Gastroesophageal sphincter (tissue), 4 donors: ENCODE measurements at places on chromosomes 3 and 15. TPM values are rescaled to one million over a fixed set of nuclear protein-coding genes. Genes with fewer than 3 reads are reported as not detected.

- H3K27me3 ChIP-seq: no peaks in the 10 kb centered on the region
- no peak overlapping the region for H3K27ac ChIP-seq
- H3K4me3 ChIP-seq: no peak overlapping the region
- no peak for ATAC-seq
- no peaks in the 10 kb centered on the region for H3K4me1 ChIP-seq
These were observed 142.0 kb upstream of the AGBL1 start for GRCh38 chr15:85937661-85938060.

DNA sequence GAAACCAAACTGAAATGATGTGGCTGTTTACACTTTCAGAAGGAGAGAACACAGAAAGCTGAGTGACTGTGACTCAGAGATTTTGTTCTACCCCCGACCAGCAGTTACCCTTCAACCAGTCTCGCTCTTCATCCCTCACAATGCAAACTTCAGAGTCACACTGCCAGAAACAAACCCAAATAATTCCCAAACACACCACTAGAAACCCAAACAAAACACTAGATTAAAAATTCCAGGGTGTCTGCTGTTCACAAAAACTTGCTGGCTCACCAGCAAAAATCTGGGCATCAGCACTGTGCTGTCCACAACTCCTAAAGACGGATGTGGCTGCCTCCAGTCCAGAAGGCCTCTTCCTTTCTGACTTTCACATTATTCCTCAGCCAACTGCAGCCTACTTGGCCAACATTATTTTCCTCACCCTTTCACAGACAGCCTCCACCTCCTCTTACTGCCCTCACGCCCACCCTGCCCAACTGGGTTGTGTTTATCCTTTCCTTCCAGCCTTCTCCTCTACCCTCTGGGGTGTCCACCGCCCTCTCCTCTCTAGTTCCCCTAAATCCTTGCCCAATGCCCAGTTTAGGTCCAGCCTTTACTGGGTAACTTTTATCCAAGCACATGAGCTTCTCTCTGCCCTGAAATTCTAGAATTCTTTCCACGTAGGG lies 71.4 kb downstream of the MECOM start:
- H3K36me3 ChIP-seq: no peaks in the 10 kb centered on the region
- no peaks in the 10 kb centered on the region for H3K27me3 ChIP-seq
- peak; percentile 28 for ATAC-seq
- H3K4me3 ChIP-seq: no peak overlapping the region
- no peaks in the 10 kb centered on the region for H3K4me1 ChIP-seq
- no peak overlapping the region for H3K27ac ChIP-seq

- no peaks in the 10 kb centered on the region for H3K4me1 ChIP-seq
- H3K27ac ChIP-seq: peak overlapping the region; percentile 68
- H3K36me3 ChIP-seq: no peaks in the 10 kb centered on the region
- peak; percentile 75 for ATAC-seq
- H3K27me3 ChIP-seq: no peaks in the 10 kb centered on the region
- H3K4me3 ChIP-seq: no peak overlapping the region
These were observed 105.9 kb upstream of the HERC1 start for GRCh38 chr15:63939531-63940130.

DNA sequence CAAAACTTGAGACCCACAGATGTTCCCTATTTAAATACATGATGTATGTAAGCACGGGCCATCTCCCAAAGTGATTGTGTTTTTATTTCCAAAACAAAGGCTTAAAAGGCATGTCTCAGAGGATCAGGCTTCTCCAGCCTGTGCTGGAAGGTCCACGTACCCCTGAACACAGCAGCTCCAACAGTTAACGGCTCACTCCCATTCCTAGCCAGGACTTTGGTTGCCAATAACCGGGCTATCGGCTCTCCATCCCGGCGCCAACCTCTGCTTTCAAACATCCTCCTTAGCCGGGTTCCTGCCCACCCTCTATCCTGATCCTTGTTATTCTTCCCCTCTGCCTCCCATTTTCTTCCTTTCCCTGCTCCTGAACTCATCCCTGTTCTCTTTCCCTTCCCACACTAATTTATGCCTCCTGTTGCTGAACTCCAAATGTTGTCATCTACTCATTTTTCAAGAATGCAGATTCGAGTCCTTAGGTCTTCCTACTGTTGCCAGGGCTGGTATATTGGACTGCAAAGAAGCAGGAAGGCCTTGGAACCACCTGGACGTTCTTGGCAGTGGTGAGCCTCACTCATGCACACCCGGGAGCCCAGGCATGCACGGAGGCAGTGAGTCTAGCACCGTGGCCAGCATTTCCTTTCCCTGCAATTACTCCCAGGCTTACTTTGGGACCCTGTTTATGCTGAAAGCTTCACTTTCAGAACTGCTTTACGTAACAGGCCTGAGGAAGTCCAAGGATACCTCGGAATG lies 128.4 kb upstream of the RAD18 start:
- H3K27ac ChIP-seq: no peak overlapping the region
- H3K4me1 ChIP-seq: no peaks in the 10 kb centered on the region
- no peaks in the 10 kb centered on the region for H3K27me3 ChIP-seq
- no peak overlapping the region for H3K4me3 ChIP-seq
- ATAC-seq: no peak

DNA sequence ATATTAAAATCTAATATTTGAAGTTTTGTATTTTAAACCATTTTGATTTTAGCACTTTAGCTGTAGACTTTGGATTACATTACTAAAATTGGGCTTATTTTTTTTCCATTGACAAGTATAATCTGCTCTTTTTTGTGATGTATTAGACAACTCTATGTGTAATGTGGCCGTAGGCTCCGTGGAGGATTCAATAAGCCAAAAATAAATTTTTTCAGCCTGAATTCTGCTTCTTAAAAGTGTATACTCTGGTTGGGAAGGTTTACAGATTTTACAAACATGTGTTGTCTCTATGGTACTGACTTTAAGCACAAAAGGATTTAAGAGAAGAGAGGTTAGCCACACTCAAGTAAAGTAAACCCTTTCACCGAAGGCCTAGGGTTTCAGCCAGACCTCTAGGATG lies 110.8 kb downstream of the PLCL2 start:
- H3K36me3 ChIP-seq: no peaks in the 10 kb centered on the region
- no peak overlapping the region for H3K27ac ChIP-seq
- H3K27me3 ChIP-seq: no peaks in the 10 kb centered on the region
- H3K4me1 ChIP-seq: no peaks in the 10 kb centered on the region
- no peak overlapping the region for H3K4me3 ChIP-seq

GRCh38 chr3:187763850-187764648 lies 18.8 kb upstream of the BCL6 start:
- H3K4me1 ChIP-seq: peaks cover 16% of the 10 kb centered on the region
- no peak overlapping the region for H3K27ac ChIP-seq
- H3K27me3 ChIP-seq: no peaks in the 10 kb centered on the region
- H3K4me3 ChIP-seq: no peak overlapping the region
- no peaks in the 10 kb centered on the region for H3K36me3 ChIP-seq
- no peak for ATAC-seq

- no peaks in the 10 kb centered on the region for H3K27me3 ChIP-seq
- no peaks in the 10 kb centered on the region for H3K36me3 ChIP-seq
These were observed 42.9 kb downstream of the IDH2 start for GRCh38 chr15:90059208-90059985.

GRCh38 chr3:30639937-30640336 lies 33.5 kb downstream of the TGFBR2 start:
- H3K27ac ChIP-seq: no peak overlapping the region
- H3K4me1 ChIP-seq: peaks cover 97% of the 10 kb centered on the region
- H3K4me3 ChIP-seq: no peak overlapping the region
- no peaks in the 10 kb centered on the region for H3K27me3 ChIP-seq

DNA sequence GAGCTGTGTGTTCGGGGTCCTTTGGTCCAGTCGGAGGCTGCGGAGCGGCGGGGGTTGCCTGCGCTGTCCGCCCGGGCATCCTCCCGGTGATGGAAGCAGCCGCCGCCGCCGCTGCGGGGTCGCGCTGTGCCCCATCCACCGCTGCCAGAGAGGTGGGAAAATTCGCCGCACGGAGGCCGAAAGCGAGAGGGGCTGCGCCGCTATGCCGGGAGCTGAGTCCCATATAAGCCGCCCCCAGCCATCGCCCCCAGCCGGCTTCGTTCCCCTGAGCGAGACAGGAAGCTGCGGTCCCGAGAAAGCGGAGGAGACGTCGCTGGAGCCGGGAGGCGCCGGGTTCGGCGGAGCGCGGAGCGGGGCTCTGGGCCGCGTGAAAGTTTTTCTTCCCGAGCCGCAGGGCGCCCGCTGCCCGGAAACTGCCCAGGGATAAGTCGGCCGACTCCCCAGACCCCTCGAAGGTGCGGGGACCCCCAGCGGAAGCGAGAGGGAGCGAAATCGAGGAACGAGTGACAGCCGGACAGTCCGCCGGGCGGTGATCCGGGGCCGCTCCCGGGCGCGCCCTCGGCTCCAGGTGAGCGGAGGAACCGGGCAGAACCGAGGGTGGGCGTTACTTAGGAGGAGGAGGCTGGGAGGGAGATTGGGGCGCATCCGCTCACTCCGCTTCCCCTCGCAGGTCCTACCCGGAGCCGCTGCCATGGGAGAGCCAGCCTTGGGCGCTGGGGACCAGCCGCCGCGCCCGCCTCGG lies 574 bp downstream of the CHST2 start:
- no peaks in the 10 kb centered on the region for H3K36me3 ChIP-seq
- peak overlapping the region; percentile 85 for H3K27ac ChIP-seq
- peak overlapping the region; percentile 73 for H3K4me3 ChIP-seq
- peak; percentile 28 for ATAC-seq
- no peaks in the 10 kb centered on the region for H3K4me1 ChIP-seq

CLDN18 gene
- not detected for total RNA-seq

SMCO1 gene
- not detected for total RNA-seq

AP3B2 gene
- 2.6 TPM for total RNA-seq
